NCI-H524 (cell line): ENCODE measurements at places on chromosomes 2 and 18.

DNA sequence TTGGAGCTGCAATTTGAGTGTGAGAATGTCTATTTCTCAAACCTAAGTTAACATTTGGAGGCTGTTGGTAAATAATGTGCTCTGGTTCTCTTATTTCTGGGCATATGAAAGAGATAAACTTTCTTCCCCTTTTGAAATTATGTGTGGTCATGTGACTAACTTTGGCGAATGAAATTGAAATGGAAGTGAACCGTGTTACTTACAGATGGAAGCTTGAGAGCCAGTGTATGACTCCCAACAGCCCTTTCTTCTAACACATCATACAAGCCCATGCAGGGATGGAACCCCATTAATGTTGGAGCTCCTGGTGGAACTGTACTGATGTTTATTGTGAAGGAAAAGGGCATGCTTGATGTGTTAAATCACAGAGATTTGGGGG is 725.8 kb downstream of the TSN start:
- no peak for DNase-seq

DNA sequence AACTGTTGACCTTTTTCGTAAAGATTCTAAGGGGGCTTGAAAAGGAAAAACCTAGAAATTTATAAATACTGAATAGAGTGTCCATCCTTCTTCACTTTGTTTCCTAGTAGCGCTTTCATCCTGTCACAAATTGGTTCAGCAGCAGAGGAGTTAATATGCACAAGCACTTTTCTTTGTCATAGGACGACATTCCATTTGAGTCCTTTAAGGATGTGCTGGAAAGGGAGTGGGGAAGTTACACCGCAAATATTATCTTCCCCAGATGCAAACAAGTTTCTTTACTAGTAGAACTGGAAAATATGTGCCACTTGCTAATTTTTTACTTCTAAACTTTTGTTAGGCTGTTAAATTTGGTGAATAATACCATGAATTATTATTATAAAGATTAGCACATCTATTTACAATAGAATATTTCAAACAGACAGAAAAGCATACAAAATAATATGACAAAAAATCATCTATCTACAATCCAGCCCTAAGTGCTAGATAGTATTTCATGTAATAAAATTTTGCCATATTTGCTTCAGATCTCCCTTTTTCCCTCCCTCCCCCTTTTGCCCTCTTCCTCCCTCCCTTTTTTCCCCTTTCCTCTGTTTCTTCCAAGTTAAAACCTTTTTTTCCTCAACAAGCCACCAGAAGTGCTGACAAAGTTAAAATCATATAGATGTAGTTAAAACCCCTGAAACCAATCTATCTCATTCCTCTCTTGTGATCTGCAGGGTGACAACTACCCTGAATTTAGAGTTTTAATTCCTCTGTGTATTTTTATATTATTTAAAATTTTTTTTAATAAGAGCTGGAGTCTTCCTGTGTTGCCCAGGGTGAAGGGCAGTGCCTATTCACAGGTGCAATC is 50.5 kb upstream of the MAP4K3 start:
- DNase-seq, result no peak

DNA sequence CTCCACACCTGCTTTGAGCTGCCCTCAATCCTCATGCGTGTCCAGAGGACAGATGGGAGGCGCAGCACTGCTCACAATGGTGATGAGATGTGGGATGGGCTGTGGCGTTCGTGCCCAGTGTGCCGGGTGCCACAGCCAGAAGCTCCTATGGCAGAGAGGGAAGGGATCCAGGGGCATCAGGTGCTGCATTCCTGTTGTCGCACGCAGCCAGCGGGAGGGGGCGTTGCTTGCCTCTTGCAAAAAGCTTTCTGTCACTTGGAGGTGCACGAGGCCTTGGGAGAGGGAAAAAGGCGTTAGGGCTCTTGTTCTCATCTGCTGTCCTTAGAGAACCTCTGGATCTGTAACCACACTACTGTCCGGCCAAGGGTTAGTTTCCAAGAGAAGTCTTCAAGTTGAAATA is 29.2 kb upstream of the ALLC start:
- peak; percentile 99 for DNase-seq

DNA sequence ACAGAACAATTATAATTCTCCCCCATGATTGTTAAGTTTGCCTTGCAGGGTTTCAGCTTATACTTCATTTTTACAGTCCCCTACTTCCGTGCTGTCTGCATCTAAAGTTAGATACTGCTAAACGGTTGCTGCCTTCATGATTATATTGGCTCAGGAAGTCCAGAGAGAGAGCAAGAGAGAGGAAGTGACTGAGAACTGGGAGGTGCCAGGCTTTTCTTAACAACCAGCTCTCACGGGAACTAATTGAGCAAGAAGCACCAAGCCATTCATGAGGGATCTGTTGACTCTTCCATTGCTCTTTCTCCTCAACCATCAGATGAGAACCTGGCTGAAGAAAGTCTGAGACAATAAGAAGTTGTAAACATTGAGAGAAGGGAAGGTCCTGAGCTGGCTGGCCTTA is 125.5 kb upstream of the SIX2 start:
- no peak for DNase-seq

DNA sequence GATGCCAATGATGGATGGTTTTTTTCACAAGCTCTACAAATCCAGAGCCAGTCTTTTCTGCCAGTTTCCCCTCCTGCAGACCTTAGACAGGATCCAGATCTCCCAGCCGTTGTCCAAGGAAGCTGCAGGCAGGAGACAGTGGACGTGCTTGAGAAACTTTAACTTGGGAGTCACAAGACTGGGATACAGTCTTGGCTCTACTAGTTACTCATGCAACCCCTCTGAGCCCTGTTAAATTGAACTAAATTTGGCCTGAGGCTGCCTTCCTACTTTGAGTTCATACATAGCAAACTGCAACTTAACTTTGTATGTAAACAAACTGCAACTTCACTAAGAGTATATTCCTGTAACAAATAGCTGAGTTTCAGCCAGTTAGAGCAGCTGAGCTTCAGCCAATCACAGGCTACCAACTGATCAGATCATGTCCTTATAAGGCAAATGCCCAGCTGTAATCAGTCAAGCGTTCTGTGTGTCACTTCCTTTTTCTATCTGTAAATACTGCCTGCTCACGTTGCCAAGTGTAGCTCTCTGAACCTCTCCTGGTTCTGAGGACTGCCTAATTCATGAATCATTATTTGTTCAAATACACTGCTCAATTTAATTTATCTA is 140.9 kb downstream of the CAPN13 start:
- no peak for DNase-seq

DNA sequence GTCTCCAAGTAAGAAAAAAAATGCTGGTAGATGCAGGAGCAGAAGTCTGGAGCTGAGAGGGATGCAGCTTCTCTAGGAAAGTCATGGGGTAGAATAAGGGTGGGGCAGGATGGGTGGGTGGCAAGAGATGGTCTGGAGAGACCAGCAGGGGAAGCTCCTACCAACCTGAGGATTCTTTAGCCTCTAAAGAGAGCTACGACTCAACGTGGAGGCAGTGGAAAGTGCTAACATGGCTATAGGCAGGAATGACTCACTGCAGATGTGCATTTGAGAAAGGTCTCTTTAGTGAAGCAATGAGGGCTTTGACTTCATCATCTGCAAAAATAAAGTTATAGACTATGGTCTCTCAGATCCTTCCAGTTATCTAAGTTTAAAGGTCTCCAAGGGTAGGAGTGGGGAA is 722.8 kb upstream of the RAB6C start:
- DNase-seq, result no peak

- DNase-seq, result no peak
Observed at GRCh38 chr2:107738266-107738665, 88.4 kb upstream of the RGPD4 start.

DNA sequence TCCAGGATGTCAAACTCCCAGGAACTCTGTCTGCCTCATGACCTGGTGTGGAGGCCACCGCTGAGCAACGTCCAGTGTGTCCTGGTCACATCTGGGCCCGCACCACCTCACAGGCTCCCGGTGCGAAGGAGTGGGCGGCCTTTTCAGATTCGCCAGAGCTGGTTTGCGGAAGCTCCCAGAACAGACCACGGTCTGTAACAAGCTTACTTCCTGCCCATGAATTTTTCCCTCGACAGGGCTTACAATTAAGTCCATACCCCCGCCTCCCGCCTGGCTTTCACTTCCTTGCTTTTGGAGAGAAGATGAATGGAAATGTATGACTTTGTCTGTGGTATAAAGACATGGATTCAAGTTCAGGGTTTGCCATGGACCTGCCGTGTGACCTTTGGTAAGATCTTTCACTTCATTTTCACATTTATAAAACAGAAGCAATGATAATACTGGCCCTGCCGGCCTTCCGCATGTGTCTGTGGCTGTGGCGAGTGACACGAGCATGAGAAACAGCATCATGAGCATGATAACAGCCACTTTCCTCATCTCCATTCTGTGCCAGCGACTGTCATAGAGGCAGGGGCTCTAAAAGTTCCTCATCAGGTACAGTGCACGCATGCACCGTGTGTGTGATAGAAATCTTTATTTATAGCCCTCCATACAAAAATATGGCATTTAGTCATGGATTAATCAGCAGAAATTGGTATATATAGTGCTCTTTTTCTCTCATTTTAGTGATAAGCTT is 31.0 kb upstream of the KCNF1 start:
- no peak for DNase-seq

GRCh38 chr18:58230438-58231179 is 186.6 kb downstream of the NEDD4L start:
- no peak for DNase-seq

DNA sequence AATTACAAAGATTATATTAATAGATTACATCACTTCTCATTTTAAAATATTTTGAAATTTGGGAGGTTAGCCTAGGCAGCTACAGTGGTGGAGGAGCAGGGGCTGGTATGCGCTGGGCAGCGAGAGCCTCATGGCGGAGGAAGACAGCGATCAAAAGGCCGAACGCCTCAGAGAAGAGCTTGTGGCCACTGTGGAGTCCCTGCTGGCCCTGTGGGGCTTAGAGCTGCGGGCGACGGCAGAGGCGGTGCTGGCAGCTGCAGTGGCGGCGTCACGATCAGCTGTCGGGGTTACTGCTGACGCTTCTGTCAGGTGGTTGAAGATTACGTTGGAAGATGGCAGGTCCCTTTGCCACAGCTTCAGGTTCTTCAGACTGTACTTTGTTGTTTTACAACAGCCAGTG is 87.4 kb downstream of the ROCK2 start:
- DNase-seq, result no peak

DNA sequence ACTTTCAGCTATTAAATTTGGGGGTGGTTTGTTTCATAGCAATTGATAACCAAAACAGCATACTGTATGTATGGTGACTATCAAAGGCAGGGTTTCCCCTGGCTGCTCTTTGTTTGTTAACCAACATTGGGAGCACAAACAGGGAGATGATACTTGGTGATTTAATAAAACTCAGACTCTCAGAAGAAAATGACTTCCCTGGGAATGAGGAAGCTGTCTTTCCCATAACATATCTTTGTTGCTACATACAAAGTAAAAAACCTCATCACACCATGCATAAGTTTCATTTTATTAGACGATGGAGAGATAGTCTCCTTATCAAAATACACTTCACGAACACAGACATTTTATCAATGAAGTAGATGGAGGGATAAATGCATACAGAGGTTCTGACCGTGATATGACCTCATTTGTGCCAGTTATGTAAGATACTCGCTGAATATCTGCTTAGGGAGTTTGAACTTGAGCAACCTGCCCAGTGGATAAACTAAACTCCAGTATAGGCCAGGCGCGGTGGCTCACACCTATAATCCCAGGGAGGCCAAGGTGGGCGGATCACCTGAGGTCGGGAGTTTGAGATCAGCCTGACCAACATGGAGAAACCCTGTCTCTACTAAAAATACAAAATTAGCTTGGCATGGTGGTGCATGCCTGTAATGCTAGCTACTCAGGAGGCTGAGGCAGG is 3.8 kb upstream of the NFE2L2 start:
- no peak for DNase-seq

GRCh38 chr2:202680512-202680911 is 45.7 kb downstream of the FAM117B start:
- no peak for DNase-seq

DNA sequence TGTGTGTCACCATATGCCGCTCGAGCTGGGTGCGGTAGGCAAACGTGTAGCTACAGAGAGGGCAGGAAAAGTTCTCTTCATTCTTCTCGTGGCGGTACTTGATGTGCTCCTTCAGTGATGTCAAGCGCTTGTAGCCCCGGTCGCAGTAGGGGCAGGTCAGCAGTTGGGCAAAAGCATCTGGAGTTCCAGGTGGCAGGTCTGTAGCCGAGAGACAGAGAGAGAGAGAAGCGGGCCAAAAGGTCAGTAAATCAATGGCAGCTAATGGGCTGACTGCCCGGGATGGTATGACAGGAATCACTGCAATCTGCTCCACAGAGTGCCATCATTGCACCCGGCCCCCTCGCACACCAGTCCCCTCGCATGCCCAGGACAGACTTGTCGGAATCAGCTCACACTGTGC is 116.0 kb downstream of the ZEB2 start:
- peak; percentile 90 for DNase-seq

GRCh38 chr18:57910134-57910533 is 107.0 kb upstream of the ATP8B1 start:
- DNase-seq, result no peak

DNA sequence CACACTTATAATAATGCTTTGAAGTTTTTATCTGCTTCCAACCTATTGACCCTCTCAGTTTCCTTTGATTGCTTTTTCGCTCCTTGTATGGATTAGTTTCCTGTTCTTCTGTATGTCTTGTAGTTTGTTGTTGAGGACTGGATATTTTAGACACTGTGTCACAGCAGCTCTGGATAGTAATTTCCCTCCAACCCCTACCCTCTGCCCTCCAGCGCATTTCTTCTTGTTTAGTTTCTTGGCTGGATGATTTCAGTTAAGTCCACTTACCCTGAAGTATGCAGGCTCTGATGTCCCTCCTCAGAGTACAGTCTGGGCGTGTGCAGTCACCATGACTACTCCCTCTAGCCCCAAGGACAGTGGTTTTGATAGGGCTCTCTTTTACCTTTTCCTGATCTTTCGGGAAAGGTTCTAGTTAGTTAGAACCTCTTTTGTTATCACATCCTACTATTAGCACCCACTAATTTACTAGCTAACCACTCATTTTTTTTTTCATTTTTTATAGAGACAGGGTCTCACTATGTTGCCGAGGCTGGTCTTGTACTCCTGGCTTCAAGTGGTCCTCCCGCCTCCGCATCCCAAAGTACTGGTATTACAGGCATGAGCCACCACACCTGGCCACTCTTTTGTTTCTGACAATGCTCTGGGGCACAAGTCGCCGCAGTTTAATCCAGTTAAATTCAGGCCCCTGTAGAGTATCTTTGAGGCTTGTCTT is 16.3 kb upstream of the LYG1 start:
- no peak for DNase-seq

DNA sequence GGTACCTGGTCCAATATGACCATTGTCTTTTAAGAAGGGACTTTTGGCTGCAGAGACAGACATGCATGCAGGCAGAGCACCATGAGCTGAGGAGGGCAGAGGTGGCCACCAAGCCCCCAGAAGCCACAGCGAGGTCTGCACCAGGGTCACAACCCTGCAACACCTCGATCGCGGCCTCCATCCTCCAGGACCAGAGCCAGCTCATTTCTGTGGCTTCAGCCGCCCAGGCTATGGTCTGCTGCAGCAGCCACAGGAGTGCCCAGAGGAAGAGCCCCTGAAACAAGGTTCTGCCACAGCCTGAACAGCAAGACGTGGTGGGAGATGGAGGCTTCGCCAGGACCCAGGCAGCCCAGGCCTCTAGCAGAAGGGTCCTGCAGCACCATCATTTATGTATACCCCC is 53.9 kb downstream of the ANKMY1 start:
- DNase-seq, result no peak
